ENCODE measurements at places on chromosomes 1 and 21.

DNA sequence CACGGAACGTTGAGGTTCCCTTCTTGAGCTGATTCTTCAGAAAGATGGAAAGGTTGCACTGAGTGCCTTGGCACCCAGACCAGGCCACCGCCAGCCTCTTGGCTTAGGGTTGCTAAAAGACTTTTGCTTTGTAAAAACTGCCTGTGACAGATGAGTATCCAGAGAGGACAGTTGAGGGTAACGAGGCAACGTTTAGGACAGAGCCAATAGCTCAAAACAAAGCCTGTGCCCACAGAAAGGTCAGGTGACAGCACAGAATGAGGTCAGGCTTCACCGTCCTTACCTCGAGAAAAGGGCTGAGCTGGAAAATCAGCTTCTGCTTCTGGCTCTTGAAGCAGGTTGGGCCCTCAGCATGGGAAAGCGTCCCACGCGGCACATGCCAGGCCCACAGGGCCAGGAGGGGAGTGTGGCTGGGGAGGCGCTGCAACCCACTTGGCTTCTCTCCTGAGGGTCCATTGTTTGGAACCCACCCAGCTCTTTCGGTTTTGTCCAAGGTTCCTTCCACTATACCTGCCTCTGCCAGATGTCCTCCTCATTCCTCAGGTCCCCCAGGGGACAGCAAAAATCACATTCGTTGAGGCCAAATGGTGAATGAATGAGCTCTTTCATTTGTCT lies 55.5 kb downstream of the SCCPDH start:
- no peak for DNase-seq

GRCh38 chr1:248786156-248786555 lies 30.6 kb upstream of the LYPD8 start:
- no peak for DNase-seq

DNA sequence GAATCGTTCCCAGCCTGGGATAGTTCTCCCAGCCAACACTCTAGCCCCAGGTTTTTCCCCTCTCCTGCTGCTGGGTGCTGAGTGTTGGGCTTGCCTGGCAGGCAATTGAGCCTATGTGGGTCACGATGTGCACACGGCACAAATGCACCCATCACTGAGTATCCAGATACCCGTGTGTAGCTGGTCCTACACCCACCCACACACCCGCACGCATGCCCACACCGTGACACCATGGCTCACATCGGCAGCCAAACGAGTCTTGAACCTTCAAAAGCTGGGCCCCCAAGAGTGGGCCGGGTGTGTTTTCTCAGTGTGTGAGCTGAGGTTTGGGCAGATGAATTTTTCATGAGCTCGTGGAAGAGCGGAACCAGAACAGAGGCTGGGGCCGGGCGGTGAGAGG lies 188.5 kb downstream of the GRIK3 start:
- DNase-seq = no peak

DNA sequence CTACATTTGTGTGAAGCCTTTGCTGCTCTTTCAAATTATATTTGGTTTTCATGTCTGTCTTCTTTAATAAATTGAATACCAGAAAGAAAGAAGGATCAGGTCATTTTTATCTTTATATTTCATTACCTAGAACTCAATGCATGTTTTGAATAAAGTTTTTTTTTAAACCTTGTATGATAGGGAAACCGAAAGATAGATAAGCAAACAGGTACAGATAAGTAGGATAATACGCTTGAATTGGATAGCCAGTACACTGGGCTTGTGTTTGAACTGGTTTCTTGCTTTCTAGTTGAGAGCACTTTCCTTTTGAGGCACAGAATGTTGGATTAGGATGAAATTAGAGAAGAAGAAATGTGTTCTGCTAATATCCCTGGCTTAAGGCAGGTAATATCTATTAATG lies 46.9 kb downstream of the PKN2 start:
- DNase-seq = no peak

DNA sequence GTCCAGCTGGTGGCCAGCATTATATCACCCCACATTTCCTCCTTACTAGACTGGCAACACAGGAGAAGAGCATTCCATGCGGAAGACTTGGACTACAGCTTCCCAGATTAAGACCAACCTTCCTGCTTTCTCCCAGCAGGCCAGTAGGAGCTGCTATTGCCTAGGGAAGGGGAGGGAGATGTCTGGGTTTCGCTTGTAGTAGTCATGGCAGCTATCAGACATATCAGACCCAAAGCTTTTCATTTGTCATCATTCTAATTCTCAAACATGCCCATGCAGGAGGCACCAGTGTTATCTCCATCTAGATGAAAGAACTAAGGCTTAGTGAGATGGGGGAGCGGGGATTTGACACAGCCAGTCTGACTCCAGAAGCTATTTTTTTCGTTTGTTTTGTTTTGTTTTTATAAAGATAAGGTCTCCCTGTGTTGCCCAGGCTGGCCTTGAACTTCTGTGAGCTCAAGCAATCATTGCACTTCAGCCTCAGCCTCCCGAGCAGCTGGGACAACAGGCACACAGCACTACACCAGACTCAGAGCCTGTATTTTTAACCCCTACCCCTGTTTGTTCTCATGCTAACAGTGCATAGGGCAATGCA lies 4.5 kb downstream of the PLA2G2A start:
- peak; percentile 93 for DNase-seq

DNA sequence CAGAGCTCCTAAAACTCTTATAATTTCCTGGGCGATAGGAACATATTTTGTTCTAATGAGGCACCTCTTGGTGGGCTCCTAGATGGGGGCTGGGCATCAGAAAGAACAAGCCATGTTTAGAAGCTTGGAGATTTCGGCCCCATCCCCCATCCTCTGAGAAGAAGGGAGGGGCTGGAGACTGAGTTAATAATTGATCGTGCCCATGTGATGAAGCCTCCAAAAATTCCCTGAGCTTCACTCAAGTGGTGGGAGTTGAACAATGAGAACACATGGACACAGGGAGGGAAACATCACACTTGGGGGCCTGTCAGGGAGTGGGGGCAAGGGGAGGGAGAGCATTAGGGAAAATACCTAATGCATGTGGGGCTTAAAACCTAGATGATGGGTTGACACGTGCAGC lies 18.1 kb downstream of the C1orf115 start:
- no peak for DNase-seq

DNA sequence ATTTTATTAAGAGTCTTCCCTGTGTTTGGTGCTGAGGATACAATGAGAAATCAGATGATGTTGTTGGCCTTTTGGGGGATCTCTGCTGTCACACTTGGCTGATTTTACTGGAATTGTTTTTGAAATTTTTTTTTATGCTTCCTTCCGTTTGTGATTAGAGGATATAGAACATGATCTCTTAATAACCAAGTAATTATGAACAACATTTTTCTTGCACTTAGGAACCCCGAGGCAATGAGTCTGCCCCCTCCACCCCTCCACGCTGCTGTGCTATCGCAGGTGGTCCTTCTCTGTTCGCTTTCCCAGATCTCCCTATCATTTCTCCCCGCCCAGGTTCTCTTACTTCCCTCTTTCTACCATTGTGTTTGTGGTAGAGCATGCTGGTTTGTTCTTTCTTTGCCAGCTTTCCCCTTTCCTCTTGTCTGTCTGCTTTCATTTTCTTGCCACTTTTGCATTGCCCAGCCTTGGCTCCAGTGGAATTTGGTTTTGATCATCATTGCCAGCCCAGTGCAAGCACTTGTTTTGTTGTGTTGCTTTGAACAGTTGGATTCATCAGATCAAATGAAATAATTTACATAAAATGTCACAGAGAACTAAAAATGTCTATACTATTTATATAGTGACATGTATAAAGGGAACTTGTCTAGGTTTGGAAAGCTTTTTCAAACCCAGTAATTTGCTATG lies 73.1 kb upstream of the SCCPDH start:
- DNase-seq = no peak

DNA sequence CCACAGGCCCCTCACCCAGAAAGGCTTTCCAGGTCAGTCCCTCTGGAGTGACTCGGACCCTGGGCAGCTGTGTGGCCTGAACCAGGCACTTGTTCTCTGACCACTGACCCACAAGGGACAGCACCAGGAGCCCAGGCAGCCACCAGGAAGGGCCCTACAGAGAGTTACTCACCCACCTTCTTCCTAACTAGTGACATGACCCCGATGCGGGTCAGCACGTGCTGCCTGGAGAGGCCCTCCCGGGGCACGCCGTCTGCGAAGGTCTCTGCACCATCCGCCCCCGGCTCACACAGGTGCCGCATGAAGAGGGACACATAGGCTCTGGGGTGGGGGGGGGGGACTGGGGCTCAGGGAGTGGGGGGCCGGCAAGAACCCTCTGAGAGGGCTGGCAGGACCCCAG lies 55.8 kb downstream of the CHD5 start:
- DNase-seq = no peak

GRCh38 chr21:28636752-28637691 lies 355.7 kb downstream of the LTN1 start:
- DNase-seq = peak; percentile 42

DNA sequence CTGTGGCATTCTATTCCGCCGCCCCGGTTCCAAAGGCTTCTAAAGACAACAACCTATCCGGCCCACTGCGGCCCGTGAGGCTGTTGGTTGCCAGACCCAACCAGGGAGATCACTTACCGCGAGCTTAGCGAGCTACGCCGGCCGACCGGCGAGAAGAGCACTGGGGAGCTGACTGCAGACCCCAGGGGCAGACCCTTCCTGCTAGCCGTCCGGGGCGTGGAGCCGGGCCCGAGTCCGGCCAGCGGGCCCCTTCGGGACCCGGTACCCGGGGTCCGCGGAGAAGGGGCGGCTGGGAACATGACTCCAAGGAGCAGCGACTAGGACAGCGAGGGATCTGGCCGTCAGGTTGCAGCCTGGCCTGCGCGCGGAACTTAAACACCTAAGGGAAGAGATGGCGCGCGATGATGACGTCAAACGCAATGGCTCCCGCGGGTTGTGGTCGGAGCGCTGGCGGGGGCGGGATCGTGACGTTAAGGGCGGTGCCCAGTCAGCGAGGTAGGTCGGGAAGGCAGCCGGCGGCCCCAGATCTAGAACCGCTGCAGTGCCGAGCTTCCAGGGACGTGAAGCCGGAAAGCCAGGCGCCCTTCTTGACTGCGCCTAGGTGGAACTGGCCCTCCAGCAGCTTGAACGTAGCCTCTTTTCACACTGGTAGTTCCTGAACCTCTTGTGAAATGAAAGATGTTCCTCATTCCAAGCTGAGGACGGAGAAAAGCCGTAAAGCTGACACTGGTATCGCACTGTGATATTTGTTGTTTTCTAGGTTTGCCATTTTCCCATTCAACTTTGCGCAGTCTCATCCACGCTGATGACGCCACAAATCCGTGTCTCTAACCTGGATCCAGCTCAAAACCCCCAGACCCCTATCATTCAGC lies at the start of gene NUP133:
Gene NUP133 (minus strand): TSS at position 391 of the 872 bp plus-strand sequence. CDS start 92 bp downstream, at position 299.
- peak; percentile 99 for DNase-seq

DNA sequence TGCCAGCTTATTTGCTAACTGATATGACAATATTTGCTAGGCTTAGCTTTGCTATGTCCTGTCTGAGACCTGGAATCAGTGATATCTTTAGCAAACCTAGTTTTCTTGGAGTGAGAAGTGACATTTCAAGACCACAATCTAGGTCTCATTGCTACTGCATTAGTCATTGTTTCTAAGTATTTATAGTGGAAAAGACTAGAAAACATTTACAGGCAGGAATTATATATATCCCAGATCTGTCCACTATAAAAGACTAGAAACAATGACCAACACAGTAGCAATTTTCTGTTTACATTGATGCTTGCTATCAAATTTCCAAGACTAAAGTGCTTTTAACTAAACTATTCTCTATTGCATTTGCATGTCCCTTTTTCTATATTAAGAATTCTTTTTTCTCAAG lies 5.0 kb upstream of the RGS18 start:
- no peak for DNase-seq

- DNase-seq = peak; percentile 61
Observed at GRCh38 chr1:41728403-41729202, 190.1 kb downstream of the HIVEP3 start.

GRCh38 chr1:109765483-109765815 lies 1.7 kb upstream of the EPS8L3 start:
- DNase-seq = no peak

GRCh38 chr1:190663962-190664361 lies 186.3 kb upstream of the BRINP3 start:
- DNase-seq = no peak

DNA sequence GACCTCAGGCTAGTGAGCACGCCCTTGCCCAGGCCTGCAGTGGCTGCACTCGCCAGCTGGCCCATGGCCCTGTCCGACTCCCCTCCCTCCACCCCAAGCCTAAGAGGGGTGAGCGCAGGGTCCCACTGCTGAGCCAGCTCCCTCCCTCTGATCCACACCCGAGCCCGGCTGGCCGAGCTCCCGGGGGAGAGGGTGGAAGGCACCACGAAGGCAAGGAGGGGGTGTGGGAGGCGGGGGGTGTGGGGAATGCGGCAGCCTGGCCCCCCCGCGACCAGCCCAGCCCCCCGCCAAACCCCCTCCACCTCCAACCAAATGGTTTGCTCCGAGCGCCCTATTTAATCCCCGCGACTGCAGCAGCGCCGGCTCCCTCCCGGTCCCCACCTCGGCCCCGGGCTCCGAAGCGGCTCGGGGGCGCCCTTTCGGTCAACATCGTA lies at the start of gene CADM3:
Gene CADM3 (plus strand): TSS at position 362 of the 434 bp plus-strand sequence. CDS start 151 bp downstream, outside the sequence.
- DNase-seq = peak; percentile 50

- DNase-seq = no peak
Observed at GRCh38 chr1:53463961-53464899, 5.0 kb downstream of the DMRTB1 start.

GRCh38 chr1:36665478-36666080 lies 182.9 kb upstream of the CSF3R start:
- DNase-seq = no peak

DNA sequence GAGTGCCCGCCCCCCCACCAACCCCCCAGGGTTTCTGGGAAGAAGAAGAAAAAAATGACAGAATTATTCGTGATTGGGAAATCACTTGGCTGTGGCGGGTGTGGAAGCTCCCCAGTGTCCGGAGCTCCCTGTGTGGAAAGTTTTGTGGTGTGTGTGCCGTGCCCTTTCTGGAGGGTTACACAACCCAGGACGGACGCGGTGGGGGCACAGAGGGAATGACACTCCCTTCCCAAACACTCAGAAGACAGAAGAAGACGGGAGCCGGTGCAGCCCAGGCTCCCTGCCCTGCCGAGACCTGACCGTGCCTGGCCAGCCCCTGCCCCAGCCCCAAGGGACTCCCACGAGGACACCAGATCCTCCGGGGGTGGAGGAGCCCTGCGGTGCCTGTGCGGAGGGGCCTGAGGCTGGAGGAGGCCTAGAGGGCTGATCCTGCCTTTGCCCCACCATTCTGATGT lies 33.0 kb upstream of the ADARB1 start:
- DNase-seq = peak; percentile 70
